ENCODE measurements at places on chromosomes 1 and 21. TPM values are rescaled to one million over a fixed set of nuclear protein-coding genes. Genes with fewer than 3 reads are reported as not detected.

DNA sequence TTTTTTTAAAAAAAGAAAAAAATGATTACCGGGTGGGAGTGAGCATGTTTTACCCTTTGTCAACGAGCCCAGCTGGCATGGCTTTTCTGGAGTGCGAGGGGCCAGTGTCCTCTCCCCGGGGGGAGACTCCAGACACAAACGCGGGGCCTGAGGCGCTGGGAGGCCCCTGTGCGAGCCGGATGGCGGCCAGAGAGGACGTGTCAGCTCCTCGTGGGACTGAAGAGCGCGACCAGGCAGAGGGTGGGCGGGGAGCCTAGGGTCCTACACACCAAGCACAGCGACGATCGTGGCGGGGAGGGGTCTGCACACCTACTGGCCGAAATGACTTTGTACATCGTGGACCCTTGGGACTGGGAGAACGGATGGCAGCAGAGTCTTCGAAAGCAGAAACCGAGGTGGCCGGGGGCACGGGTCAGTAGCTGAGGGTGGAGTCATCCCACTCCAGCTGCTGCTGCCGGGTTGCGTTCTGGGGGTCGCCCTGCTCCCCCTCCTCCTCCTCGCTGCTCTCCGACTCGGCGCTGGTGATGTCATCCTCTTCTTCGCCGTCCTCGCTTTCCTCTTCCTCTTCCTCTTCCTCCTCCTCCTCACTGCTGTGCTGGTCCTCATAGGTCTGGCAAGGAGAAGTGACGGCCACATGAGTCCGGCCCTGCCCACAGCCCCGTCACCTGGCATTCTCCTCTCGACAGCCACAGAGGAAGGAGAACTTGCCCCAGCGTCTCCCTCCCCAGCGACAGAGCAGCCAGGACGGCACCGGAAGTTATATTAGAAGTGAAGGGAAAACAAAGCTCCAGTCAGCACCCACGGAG, 78.8 kb downstream of the PIK3CD start:
- no peaks in the 10 kb centered on the region for H3K27me3 ChIP-seq
- peaks cover 91% of the 10 kb centered on the region for H3K36me3 ChIP-seq
- H3K4me1 ChIP-seq: peaks cover 6% of the 10 kb centered on the region
- no peak overlapping the region for H3K27ac ChIP-seq

DNA sequence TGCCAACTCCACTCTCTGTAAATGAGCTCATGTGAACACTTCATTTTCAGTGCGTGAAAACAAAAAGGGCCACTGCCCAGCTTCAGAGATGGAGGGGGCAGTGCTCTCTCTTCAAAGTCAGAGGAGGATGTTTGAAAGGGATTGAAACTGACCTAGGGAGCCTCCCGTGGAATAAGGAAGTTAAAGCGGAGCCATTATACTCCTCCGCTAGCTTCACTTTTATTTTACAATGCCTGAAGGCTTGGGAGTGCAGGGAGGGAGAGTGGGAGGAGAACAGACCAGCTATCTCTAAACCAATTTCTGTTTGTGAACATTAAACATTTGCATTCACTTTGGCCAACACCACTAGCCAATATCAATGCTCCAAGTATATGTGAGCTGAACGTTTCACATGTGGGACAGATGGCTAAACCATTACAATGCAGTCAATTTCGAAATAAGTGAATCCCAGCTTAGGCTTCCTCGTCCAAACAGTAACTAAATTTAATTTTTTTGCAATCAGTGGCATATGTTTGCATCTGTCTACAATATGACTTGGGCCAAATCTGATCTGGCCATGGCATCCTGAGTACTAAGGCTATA, 126.9 kb downstream of the ESRRG start:
- no peaks in the 10 kb centered on the region for H3K36me3 ChIP-seq
- no peak overlapping the region for H3K4me3 ChIP-seq
- no peak for DNase-seq
- no peaks in the 10 kb centered on the region for H3K27me3 ChIP-seq
- H3K27ac ChIP-seq: no peak overlapping the region
- no peaks in the 10 kb centered on the region for H3K4me1 ChIP-seq

- peaks cover 26% of the 10 kb centered on the region for H3K4me1 ChIP-seq
- no peak for DNase-seq
- H3K27me3 ChIP-seq: no peaks in the 10 kb centered on the region
- no peak overlapping the region for H3K4me3 ChIP-seq
- no peak overlapping the region for H3K27ac ChIP-seq
- peaks cover 87% of the 10 kb centered on the region for H3K36me3 ChIP-seq
These were observed 4.9 kb downstream of the DNTTIP2 start for GRCh38 chr1:93874025-93874651.

DNA sequence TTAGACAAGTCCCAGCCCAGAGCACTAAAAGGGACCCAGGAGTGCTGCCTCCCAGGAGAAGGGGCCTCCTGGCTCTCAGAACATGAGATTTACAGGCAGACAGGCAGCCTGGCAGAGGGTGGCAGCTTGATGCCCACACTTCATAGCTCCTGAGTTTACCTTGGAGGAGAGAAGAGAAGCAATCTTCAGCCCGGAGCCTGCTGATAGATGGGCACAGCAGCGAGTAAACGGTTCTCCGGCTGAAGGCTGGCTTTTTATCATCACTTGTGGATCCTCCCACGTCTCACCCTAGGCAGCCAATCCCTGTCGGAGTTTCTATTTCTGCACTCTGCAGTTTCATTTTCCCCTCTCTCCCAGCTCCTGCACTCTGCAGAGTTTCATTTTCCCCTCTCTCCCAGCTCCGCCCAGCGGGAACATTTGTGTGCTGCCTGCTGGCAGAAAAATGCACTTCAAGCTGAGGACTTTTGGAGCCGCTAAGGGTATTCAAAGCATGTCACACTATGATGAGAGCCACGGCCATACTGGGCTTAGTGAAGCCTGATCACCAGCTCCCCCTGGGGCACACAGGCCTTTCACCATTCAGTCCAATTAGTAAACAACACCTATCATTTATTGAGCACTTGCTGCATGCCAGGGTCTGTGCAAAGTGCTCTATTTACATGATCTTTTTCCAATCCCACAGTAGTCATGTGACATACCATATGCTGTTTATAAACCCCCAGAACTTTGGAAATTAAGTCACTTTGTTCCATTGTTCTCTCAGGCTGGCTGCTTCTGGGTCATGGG, at the start of gene IFI6:
IFI6 (minus strand) TSS at position 229 of the 786 bp plus-strand sequence. CDS start 2,878 bp downstream, outside the sequence.
- DNase-seq: peak; percentile 97
- H3K27me3 ChIP-seq: no peaks in the 10 kb centered on the region
- peak within 1 kb of the TSS; percentile 88 for H3K27ac ChIP-seq

GRCh38 chr1:118253053-118253915, 68.3 kb upstream of the SPAG17 start:
- DNase-seq: no peak
- no peaks in the 10 kb centered on the region for H3K36me3 ChIP-seq
- H3K4me1 ChIP-seq: no peaks in the 10 kb centered on the region
- no peaks in the 10 kb centered on the region for H3K27me3 ChIP-seq
- H3K4me3 ChIP-seq: no peak overlapping the region

GRCh38 chr1:242886137-242886536, 361.6 kb upstream of the PLD5 start:
- H3K4me1 ChIP-seq: peaks cover 5% of the 10 kb centered on the region
- no peak overlapping the region for H3K27ac ChIP-seq
- DNase-seq: no peak

DNA sequence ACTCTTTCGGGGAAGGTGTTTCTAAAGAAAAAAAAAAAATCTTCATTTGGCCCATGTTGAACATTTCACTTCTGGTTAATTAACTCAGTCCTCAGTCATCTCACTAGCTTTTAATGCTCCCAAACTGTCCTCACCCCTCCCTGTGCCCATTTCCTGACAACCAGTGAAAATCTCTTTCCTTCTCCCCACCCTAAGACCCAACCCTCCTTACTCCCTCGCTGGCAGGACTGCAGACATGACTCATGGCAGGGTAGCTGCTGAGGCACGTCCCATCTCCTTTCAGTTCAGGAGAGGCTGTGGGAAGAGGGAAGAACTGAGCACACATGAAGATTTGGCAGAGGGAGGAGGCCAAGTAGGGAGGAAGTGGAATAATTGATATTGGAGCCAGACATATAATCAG, 12.6 kb downstream of the PKP1 start:
- H3K27ac ChIP-seq: no peak overlapping the region
- no peak for DNase-seq
- no peaks in the 10 kb centered on the region for H3K27me3 ChIP-seq
- no peaks in the 10 kb centered on the region for H3K36me3 ChIP-seq

GRCh38 chr1:24900985-24901781, 28.9 kb downstream of the RUNX3 start:
- H3K27me3 ChIP-seq: peaks cover 6% of the 10 kb centered on the region
- H3K27ac ChIP-seq: no peak overlapping the region
- no peak overlapping the region for H3K4me3 ChIP-seq
- peaks cover 9% of the 10 kb centered on the region for H3K36me3 ChIP-seq
- H3K4me1 ChIP-seq: peaks cover 10% of the 10 kb centered on the region

DNA sequence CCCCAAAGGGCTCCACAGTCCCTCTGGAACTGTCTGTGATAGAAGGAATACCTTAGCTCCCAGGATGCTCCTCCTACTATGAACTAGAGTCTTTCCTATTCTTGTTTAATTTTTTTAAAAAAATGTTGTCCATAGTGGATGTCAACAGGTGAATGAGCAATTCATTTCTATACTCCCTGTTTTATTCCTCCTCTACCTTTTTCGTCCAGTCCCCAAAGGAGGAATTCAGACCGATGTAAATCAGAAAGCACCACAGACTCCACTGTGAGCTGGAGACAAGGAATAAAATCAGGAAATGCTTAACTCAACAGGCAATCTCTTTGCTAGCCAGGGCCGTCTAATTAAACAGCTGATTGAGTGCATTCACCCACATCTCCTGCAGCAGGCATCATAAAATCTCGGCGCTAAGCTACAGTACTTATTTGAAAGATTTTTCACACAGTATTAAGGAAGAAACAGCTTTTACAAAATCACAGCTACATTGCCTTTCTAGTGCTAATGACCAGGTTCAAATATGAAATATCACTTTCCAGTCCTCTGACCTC, 381.6 kb downstream of the SIPA1L2 start:
- H3K36me3 ChIP-seq: no peaks in the 10 kb centered on the region
- H3K4me1 ChIP-seq: no peaks in the 10 kb centered on the region
- DNase-seq: no peak
- H3K27ac ChIP-seq: no peak overlapping the region

DNA sequence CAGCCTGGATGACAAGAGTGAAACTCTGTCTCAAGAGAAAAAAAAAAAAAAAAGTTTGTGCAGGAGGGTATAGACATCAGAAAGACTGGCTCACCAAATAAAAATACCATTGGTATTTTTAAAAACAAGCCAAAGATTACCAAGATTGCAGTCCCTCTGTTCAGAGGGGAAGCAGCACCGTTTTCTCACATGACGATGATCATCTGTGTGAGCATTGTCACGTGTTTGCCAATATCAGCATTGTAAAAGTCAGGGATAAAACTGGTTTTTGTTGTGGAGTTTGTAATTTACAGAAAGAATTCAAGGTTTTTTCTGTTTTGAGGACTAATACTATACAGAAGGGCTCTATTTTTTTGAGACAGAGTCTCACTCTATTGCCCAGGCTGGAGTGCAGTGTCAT, 26.5 kb downstream of the ZNF362 start:
- no peak overlapping the region for H3K27ac ChIP-seq
- no peaks in the 10 kb centered on the region for H3K4me1 ChIP-seq
- DNase-seq: no peak
- H3K36me3 ChIP-seq: peaks cover 28% of the 10 kb centered on the region

DNA sequence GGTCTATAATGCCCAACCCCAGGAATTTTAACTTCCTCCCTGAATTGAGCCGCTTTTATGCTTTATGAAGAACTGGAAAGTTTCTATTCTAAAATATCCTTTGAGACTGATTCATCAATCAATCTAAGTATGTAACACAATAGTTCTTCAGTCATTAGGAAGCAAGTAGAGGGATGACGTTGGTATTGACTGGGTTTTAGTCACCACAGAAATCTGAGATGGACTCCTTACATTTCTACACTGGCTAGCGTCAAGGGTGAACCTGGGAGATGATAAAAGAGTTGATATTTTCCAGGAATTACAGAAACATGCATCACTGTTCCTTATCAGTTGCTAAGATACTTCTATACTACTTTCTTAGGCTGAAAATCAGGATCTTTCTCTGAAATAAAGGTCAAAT, 308.0 kb downstream of the HMCN1 start:
- H3K27ac ChIP-seq: no peak overlapping the region
- no peak overlapping the region for H3K4me3 ChIP-seq
- H3K4me1 ChIP-seq: no peaks in the 10 kb centered on the region
- DNase-seq: no peak
- no peaks in the 10 kb centered on the region for H3K36me3 ChIP-seq

GRCh38 chr21:46062471-46063211, 35.3 kb upstream of the COL6A2 start:
- H3K4me3 ChIP-seq: no peak overlapping the region
- no peaks in the 10 kb centered on the region for H3K36me3 ChIP-seq
- peaks cover 29% of the 10 kb centered on the region for H3K4me1 ChIP-seq
- peaks cover 55% of the 10 kb centered on the region for H3K27me3 ChIP-seq

- H3K27me3 ChIP-seq: peaks cover 32% of the 10 kb centered on the region
- DNase-seq: no peak
- H3K4me1 ChIP-seq: peaks cover 53% of the 10 kb centered on the region
- H3K4me3 ChIP-seq: peak overlapping the region; percentile 52
These were observed 4.1 kb downstream of the RNF223 start for GRCh38 chr1:1069711-1070676.

GRCh38 chr1:208652296-208653160, 408.3 kb upstream of the PLXNA2 start:
- DNase-seq: peak; percentile 50
- H3K36me3 ChIP-seq: no peaks in the 10 kb centered on the region
- H3K27me3 ChIP-seq: no peaks in the 10 kb centered on the region
- no peak overlapping the region for H3K4me3 ChIP-seq
- peaks cover 13% of the 10 kb centered on the region for H3K4me1 ChIP-seq

GRCh38 chr1:202599669-202600431, 110.4 kb downstream of the SYT2 start:
- H3K27ac ChIP-seq: no peak overlapping the region
- peak; percentile 88 for DNase-seq
- H3K4me3 ChIP-seq: no peak overlapping the region
- H3K27me3 ChIP-seq: no peaks in the 10 kb centered on the region
- H3K36me3 ChIP-seq: peaks cover 26% of the 10 kb centered on the region

- H3K36me3 ChIP-seq: peaks cover 38% of the 10 kb centered on the region
- DNase-seq: no peak
- no peak overlapping the region for H3K4me3 ChIP-seq
- H3K27ac ChIP-seq: peak overlapping the region; percentile 73
- H3K4me1 ChIP-seq: peaks cover 89% of the 10 kb centered on the region
These were observed 86.2 kb downstream of the SLC66A1 start for GRCh38 chr1:19398309-19398760.

GRCh38 chr21:44878053-44878982, 4.8 kb upstream of the PTTG1IP start:
- H3K27ac ChIP-seq: peak overlapping the region; percentile 8
- no peaks in the 10 kb centered on the region for H3K27me3 ChIP-seq
- no peaks in the 10 kb centered on the region for H3K36me3 ChIP-seq
- H3K4me3 ChIP-seq: no peak overlapping the region

- H3K27ac ChIP-seq: no peak overlapping the region
- DNase-seq: no peak
- H3K4me1 ChIP-seq: no peaks in the 10 kb centered on the region
- no peaks in the 10 kb centered on the region for H3K27me3 ChIP-seq
These were observed 12.8 kb downstream of the GFI1 start for GRCh38 chr1:92473781-92474495.

Gene KRTAP20-4
- not detected for total RNA-seq

Gene TDRD10
- not detected for total RNA-seq

Gene SRRM1
- 147 TPM for total RNA-seq

Gene PCSK9
- 1.1 TPM for total RNA-seq
